ENCODE measurements at places on chromosomes 7 and 10.

DNA sequence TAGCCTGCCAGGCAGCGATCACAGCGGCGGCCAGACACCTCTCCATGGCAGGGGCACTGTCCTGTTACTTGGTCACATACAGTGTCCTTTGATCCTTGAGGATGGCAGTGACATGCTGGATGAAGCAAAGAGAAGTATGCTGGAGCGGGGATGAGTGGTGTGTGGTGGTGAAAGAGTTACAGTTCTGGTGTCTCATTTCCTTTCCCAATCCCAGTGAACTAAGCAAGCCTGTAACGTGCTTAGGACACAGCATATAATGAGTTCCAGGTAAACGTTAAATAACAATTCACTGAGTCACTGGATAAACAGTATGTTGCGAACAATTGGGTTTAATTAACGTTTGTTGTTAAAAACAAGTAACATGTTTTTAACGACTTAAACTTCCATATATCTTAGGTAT is 63.5 kb upstream of the LAMB1 start:
- no peak for DNase-seq

GRCh38 chr7:115085421-115085820 is 163.5 kb downstream of the MDFIC start:
- no peak for DNase-seq

- no peak for DNase-seq
Observed at GRCh38 chr7:64888901-64889685, 14.0 kb upstream of the ZNF273 start.

- no peak for DNase-seq
Observed at GRCh38 chr7:134357486-134357885, 40.8 kb upstream of the SLC35B4 start.

DNA sequence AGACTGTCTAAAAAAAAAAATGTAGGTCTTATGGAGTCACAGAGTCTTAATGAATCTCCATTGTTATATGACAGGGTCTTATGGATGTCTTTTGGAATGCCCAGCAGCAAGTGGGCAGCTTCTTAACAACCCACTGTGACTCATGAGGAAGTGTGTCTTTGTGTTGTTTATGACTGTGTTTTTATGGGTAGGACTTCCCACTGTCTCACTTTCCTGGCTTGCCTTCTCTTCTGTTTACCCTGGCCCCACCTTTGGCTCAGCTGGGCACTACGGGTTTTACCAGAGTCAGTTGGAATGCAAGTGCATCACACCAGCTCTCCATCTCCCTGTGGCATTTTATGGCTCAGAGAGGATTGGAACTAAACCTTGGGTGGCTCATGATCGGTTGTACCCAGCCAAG is 580.5 kb downstream of the AUTS2 start:
- DNase-seq = no peak

- DNase-seq = no peak
Observed at GRCh38 chr7:102926783-102927140, 14.0 kb downstream of the LRRC17 start.

DNA sequence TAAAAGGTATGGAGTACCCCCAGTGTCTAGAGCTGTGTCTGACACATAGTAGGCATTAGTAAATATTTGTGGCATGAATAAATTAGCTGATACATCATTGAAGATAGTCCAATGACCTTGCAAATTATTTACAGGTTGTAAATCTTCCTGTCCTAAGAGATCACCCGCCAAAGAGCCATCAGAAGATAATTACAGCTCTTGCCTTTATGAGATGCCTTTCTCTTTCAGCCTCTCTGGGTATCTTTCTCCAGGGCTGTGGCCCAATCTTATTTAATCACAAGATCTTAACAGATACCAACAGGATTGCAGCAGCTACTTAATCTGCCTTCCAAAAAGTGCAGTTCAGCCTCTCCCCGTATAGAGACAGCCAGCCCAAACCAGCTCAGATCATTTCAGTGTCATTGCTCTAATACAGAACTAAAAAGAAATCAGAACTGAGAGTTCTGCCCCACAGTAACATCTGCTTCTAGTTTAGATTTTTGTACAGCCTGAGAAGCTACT is 41.5 kb downstream of the MYOF start:
- DNase-seq = no peak

DNA sequence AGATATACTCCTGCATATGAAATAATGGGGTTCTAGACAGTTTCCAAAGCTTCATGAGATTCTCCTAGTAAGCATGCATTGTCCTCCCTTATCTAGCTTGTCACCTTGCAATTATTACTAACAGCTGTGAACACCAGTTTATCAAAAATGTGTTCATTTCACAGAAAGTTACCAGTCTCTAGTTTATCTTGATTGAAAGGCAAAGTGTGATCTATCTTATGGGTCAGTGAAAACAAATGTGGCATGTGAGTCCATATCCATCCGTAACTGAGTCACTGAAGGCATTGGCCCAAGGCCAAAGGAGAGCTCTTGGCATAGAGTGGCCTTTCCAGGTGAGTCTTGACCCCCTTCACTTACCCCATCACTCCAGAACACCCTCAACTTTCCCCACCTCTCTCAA is 53.2 kb downstream of the GSAP start:
- no peak for DNase-seq

DNA sequence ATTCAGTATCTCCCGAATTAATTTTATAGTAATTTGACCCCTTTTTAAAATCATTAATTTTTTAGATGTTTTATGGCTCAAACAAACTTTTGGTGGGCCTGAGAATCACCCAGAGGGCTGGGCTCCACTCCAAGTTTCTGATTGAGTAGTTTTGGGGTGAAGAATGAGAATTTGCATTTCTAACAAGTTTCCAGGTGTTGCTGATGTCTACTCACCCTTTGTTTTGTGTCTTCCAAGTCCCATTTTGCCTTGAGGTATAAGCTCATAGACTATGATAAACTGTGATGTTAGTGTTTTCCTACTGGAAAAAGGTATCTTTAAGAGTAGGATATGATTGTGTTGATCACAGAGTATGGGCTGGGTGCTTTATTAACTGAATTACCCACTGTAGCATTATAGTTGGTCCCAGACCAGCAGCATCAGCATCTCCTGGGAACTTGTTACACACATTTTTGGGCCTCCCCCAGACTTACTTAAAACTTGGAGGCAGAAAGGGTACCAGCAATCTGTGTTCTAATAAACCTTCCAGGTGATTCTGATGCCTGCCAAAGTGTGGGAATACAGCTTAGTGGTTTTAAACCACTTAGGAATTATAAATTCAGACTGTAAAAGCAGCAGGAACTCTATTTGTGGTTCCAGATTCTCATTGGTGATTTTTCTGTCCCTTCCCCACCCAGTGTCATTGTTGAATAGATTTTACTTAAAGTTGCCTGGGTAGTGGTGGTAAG is 19.1 kb downstream of the ZNRF2 start:
- no peak for DNase-seq

DNA sequence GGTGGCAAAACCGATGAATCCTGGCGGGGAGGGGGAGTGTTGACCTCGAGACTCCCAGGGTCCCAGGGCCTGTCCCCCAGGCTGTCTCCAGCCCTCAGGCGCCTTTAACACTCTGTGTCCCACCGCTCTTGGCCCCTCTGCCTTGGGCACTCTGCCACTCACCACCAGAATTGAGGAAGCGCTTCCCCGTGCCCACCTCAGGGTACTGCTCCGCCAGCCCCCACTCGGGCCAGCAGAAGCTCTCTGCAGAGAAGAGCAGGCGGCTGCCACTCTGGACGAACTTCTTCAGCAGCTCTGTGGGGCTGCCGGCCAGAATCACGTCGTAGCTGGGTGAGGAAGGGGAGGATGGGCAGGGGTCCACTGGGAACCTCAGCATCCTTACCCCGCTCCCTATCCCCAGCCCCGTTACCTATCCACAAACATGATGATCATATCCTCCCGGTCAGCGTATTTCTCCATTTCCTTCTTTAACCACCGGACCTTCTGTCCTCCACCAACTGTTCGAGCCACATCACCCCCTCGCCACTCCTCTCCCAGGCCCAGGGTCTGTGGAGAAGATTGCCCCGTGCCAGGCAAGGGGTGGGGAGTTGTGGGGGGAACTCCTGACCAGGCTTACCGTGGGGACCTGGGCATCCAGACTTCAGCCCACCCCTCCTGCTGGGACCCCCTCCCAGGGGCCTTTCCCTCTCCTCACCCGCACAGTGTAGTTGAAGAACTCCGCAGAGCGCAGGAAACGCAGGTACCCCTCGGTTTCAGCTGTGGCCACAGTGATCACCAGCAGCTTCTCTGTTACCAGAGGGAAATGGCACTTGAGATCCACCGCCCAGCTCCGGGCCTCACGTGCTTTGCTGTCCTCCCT is 1.2 kb downstream of the PLOD3 start:
- no peak for DNase-seq

DNA sequence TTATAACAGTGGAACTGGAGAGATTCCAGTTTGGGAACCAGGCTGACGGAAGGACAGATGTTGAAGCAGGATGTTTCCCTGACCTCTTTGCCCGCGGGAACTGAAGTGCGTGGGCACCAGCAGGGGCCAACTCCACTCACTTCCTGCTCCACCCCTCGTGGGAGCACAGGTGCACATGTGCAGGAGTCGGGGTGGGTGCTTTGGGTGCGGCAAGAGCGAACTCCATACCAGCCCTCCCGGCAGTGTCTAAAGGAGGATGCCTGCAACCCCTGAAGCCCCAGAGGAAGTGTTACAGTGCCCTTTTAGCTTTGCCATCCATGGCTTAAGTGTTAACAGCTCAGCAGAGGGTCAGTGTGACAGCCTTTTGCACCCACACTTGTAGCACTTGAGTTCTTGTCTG is 27.4 kb upstream of the UBE3C start:
- no peak for DNase-seq

All from stimulated activated CD4-positive, alpha-beta T cell treated with anti-CD3 and anti-CD28 coated beads, TNF-alpha, amount 100 ng/mL, for 1 hour (primary cell).